Panc1 (cell line): ENCODE measurements at places on chromosomes 12 and 14. TPM values are rescaled to one million over a fixed set of nuclear protein-coding genes. Genes with fewer than 3 reads are reported as not detected.

RDH12 gene
- total RNA-seq, result not detected

MYH6 gene
- total RNA-seq, result not detected

DNA sequence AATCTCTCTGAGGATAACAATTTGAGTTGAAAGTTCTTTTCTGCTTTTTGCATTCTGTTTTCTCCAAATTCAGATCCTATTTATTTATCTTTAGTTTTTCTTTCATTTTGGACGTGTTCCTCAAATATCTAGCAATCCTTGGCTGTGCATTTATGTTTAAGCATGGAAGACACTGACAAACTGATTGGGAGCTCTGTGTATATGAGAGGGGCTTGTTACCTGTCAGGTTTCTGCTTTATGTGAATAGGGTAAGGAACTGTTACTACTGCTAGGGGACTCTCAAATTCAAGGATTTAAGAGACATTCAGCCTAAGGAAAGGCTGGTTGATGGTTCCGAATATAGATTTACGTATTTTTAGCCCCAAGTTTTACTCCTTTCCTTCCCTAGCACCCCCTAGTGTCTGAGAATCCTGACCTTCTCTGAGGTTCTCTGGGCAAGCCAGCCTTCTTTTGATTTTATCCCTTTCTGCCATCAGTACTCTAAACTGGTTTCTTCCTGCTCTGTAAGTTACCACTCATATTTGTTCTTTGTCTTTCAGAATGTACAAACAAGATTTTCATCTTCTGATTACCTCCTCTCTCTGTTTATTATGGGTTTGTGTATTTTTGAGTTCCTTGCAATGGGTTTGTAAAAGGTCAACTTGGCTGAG lies 30.5 kb downstream of the YLPM1 start:
- DNase-seq, result no peak

DNA sequence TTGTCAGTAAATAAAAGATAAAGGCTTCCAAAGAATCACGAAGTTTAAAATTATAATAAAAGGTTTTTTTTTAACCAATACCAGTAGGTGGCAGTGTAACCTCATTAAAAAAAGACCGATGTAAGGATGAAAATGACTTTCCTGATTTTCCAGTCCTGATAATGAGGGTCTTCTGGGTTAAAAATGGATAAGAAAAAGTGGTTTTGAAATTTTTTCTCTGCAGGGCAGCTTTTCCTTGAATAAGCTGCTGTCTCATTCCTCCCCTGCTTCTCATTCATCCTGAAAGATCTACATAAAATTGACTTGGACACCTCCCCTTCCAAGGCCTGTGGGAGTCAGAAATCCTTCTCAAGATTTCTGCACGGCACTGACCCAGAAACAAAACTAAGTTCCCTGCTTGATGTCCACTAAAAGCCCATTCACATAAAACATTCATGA lies 58.9 kb upstream of the FBXO33 start:
- peak; percentile 4 for DNase-seq

DNA sequence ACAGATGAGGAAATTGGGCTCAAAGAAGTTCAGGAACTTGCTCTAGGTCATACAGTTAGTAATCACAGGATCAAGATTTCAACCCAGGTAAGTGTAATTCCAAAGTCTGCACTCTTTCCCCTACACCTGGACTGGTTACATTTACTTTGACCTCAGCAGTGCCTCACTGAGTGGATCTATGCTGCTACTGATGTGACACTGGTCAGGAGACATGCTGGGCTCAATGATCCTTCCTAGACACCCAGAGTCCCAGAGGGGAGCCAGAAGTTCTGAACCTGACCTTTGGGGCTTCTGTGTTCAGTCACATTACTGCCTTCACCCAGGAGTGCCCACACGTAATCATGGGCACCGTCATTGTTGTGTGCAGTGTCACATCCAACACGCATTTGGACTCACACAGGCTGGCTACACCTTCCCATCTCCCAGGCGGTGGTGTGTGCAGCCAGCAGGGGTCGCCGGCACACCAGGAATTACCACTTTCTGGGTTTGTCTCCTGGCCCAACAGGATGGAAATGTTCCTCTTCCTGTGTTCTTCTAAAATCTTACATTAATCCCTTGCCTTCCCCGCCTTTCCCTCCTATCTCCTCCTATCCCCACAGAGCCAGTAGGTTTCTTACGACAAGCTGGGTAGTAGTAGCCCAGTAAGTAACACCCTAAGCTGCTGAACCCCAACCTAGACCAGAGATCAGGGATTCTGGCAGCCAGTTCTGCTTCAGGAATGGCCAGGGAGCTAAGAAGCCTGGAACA lies 25.6 kb downstream of the CALCOCO1 start:
- peak; percentile 61 for DNase-seq

MYRFL gene
- total RNA-seq, result not detected

DNA sequence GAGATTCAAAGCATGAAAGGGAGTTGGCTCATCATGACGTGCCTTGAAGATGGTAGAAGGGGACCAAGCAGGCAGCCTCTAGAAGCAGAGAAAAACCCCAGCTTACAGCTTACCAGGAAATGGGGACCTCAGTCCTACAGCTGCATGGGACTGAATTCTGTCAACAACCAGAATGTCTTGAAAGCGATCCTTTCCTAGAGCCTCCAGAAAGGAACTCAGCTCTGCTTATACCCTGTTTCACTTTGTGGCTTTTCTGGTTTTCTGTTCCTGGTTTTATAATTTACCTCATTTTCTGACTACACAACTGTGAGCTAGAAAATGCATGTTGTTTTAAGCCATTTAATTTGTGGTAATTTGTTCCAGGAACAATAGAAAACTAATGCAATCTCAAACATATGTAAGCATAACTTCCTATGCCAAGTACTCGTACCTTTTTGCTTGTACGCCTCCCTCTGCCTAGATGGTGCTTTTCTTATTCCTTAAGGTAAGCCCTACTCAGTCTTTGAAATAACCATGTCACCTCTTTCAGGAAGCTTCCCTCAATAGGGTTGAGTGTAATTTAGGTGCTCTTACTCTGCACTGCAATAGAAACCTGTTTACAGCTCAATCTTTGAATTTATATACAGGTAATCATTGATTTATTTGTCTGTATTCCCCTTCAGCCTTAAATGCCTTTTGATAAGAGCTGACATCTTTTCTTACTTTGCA lies 348.8 kb downstream of the TMEM117 start:
- no peak for DNase-seq

PTPRB gene
- 0.33 TPM for total RNA-seq

PHETA1 gene
- 16.3 TPM for total RNA-seq

ADCY4 gene
- 0.21 TPM for total RNA-seq

RTL1 gene
- total RNA-seq, result not detected

ASCL1 gene
- total RNA-seq, result not detected

SRSF9 gene
- total RNA-seq, result 269 TPM

GRCh38 chr14:58272588-58273372 lies 25.6 kb upstream of the ARID4A start:
- DNase-seq, result no peak

DNA sequence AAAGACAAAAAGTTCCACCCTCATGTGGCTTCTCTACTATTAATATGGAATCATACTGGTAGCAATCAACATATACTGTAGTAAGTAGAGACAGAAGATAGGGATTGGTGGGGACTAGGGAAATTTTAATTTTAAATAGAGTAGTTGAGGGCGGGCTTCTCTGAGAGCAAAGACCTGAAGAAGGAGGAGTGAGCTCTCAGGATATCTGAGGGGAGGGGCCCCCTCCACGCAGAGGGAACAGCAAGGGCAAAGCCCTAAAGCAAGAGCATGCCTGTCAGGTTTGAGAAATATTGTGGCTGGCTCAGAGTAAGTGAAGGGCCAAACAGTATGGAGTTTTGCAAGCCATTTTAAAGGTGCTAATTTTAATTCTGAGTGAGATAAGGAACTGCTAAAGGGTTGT lies 64.3 kb downstream of the PCNX1 start:
- no peak for DNase-seq

POTEM gene
- not detected for total RNA-seq

GRCh38 chr14:38261620-38262019 lies 5.7 kb upstream of the CLEC14A start:
- no peak for DNase-seq

DNA sequence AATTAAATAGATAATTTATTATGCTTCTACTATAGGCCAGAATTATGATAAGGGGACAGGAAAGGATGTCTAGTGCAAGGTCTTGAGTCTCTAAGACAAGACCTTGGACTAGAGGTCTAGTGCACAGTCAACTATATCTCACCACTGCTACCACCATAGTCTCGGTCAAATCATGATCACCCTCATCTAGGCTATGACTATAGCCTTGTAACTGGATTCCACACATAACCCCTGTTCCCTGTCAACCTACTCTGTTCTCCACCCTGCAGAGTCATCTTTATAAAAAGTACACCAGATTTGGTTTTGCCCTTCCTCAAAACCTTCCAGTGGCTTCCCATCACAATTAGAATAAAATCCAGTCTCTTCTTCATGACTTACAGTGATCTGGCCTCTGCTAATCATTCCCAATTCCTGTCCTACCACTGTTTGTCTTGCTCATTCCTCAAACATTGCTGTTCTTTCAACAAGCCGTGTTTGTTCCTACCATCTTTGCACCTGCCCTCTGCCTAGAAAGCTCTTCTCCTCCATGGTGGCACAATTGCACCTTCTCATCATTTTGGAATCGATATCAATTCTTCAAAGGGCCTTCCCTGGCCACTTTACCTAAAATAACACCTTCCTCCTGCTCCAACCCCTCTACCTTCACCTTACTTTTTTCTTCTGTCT lies 169.4 kb downstream of the FOXN3 start:
- DNase-seq, result no peak

DNA sequence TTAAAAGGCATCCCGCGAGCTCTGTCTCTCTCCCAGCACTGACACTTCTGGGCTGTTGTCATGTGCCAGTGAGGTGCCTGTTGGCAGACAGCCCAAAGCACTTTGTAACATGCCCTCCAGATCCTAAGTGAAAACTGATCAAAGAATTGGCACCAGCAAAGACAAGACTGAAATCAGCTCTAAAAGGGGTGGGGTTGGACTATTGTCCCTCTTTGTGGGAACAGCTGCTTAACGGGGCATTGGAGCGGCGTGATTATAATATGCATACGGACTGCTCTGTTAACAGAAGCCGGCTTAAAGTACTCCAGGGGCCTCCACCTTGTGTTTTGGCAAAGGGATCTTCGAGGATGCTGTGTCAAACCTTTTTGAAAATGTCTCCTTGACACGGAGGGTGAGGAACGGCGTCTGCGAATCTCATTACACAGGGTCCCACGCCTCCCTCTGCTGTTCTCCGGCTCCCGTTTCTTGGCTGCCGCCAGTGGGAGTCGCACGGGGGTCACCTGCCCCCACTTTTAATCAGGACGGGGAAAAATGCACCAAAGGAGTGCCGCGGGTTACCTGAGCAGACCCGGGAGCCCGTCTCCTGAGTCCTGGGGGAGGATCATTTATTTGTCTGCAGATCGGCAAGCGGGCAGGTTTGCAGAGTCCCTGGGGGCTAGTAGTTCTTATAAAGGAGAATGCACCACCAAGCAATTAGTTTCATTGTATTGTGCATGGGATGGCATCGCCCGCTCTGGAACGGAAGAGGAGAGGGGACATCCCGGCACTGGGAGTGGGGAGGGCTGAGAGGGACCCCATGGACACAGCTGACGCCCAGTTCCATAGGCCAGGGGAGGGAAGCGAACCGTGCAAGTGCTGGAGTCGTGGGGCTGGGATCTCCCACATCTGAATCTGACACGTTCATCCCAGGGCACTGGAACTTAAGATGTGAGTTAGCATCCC lies 44.3 kb downstream of the SPRING1 start:
- DNase-seq, result no peak

GRCh38 chr14:96666088-96666487 lies 131.1 kb upstream of the VRK1 start:
- no peak for DNase-seq

DNA sequence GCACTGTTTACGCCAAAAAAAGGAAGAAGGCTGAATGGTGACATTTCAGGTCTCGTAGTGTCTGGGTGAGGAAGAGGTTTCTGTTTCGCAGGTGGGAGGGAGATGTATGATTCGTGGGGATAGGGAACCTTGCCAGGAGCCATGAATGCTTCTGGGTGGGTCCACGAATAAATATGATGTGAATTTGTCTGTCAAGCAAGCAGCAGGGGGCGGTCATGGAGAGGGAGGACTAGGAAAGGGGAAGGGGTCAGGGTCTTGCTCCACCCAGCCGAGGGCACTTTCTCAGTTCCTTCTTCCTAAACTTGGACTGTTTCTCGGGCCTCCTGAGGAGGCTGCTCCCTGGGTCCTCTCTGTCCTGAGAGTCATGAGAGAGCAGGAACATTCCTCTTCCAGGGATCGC lies 72.5 kb downstream of the LGMN start:
- DNase-seq, result no peak

DNA sequence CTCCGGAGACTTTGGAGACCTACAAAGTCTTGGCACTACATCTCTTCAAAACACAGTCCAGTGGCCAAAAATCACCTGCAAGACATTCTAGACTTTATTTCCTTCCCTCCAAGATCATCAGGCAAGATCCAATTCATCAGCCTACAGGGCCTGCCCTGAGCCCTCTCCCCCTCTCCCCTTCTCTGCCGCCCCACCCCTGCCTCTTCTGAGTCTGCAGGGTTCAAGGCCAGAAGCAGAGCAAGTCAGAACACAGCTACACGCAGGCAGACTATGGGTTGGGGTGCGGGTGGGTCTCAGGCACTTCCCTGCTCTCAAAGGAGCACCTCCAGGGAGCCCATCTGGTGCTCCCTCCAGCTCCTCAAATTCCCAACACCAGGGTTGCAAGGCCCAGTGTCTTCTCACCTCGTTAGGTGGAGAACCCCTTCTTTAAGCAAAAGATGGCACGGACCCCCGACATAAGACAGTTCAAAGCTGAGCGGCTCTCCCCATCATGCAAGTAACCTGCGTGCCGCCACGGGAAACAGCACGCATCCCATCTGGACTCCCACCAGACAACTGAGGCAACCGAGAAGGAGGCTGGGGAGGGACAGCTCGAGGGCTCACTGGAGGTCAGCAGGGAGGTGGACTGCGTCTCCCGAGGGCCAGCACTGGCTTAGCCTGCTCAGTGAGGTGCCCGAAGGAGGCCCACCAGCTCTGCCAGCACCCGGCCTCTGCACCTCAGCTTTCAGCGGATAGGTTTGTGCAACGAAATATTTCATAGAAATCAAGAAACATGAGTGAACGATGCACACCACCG lies 5.6 kb upstream of the INF2 start:
- DNase-seq, result no peak

GRCh38 chr12:113424915-113425823 lies 3.0 kb downstream of the SDSL start:
- no peak for DNase-seq

CFAP251 gene
- total RNA-seq, result 4.2 TPM

GRCh38 chr14:63209160-63209559 lies 4.9 kb downstream of the RHOJ start:
- no peak for DNase-seq

- DNase-seq, result no peak
Measured at GRCh38 chr14:68762953-68763764, 29.7 kb downstream of the ZFP36L1 start.

OTX2 gene
- not detected for total RNA-seq

GALNT4 gene
- total RNA-seq, result 5.1 TPM

GLT1D1 gene
- total RNA-seq, result not detected

- no peak for DNase-seq
Measured at GRCh38 chr12:21912318-21912717, 28.9 kb downstream of the ABCC9 start.

- no peak for DNase-seq
Measured at GRCh38 chr12:53974084-53975063, at the start of gene HOTAIR. Gene HOTAIR (minus strand): TSS chr12:53974954.
